HT1080 (cell line): ENCODE measurements at places on chromosomes 7 and 10. TPM values are rescaled to one million over a fixed set of nuclear protein-coding genes. Genes with fewer than 3 reads are reported as not detected.

SCART1 gene
- total RNA-seq: 0.80 and 1.3 TPM in 2 replicates

JAKMIP3 gene
- 0.03 TPM in 2 replicates for total RNA-seq

C10orf95 gene
- total RNA-seq: 0.37 TPM in 1 of 2 replicates, not detected in the other

DNA sequence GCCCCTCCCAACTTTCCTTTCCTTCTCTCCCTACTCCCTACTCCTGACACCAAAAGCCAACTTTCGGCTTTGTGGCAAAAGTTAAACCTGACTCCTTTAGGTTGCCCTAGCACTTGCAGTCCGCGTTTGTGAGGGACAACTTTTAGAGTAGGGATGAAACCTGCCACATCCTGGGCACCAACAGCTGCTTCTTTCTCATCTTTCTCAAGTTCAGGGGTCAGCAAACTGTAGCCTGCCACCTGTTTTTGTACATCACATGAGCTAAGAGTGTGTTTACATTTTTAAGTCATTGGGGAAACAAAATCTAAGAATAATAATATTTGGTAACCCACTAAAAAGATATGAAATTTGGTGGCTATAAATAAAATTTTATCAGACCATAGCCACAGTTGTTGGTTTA lies 660.6 kb downstream of the KCNMA1 start:
- DNase-seq: no peak

- no peak for DNase-seq
These were observed 591.6 kb downstream of the SDK1 start for GRCh38 chr7:3892686-3893085.

- DNase-seq: no peak
These were observed 291.9 kb downstream of the DOCK4 start for GRCh38 chr7:111914291-111914690.
